ENCODE measurements at places on chromosomes 11 and 22.

DNA sequence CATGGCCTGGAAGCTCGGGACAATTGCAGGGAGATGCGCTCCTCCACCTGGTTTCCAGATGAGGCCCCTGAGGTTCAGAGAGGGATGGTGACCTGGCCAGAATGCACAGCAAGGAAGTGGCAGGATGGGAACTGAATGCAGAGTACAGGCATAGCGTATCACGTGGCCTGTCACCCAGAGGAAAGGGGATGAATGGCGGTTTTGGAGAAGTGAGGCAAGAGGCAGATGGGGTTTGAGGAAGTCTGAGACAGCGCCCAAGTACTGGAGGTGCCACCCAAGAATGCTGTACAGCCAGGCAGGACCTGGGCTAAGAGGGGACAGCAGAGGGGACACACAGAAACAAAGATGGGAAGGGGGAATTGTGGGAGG, 4.9 kb downstream of the RAB3IL1 start:
- DNase-seq: no peak

GRCh38 chr11:130592056-130592455, 143.6 kb downstream of the ADAMTS15 start:
- no peak for DNase-seq

DNA sequence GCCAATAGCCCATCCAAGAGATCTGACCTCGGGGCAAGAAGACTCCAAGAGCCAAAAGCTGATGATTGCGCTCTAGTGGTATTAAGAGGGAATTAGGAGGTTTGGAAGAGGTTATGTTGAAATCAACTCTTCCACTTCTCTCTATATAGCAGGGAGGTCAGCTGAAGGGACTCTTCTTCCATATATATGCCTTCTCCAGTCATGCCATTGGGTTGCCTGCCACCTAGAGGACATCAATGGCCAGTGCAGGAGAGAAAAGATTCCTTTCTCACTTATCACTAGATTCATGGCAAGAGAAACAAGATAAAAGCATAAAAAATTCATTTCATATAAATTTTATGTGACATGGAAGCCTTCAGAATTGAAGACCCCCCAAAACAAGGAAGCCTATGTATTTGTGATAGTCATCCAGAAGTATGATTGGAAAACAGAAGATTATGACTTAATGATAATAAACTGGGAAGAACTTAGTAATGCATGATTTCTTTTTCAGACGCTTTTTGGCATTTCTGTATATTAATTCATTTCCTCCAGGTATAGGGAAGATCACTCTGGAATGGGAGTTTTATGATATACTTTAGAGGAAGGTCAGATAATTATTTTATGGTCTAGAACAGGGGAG, 435.1 kb upstream of the DDI1 start:
- DNase-seq: no peak

DNA sequence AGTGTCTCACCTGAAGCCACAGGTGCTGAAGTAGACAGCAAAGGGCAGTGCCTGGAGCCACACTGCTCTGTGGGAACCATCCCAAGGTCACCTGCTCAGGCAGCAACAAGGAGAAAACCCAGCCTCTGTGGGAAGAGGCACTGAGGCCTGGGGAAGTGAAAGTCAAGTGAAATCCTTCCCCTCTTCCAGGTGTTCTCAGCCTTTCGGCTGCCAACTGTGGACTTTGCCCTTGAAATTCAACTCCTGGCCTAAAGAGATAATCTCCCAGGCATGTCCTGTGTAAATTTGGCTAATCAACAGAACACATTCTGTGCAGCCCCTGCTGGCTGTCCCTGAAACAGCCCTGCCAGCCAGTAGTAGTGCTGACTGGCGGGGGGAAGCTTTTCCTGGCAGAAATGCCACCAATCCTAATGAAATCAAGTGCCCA, 112.1 kb downstream of the RPL27A start:
- no peak for DNase-seq

DNA sequence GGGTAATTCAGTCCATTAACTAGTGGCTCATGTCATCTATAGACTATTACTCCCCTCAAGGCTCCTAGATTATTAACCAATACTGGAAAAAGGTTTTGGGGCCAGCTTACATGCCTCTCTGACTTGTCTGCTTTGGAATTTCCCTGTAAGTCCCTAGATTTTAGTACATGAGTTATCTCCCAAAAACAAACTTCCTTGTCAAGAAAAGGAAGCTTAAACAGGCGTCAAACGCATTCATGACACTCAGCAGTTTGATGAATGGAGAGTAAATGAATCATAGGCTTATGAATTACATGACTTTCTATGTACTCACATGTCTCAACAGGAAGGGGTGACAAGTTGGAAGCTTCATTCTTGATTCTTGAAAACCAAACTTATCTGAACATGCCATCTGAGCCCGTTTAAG, 70.8 kb downstream of the BLID start:
- no peak for DNase-seq

DNA sequence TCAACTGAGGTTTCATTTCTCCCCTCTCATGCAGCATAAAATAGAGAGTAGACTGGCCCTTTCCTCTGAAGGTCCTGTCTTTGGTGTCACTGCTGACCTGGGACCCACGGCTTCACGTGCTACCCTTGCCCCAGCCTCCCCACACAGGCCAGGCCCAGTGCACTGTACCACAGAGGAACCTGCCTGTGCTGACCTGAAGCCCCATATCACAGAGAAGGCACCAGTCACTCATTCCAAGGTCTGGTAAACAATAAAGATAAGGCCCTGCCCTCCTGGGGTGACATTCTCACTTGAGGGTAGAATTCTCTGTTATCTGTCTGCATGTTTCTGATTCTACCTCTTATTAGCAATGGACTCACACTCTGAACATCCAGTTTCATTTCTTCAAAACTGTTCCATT, 51.3 kb downstream of the RPL27A start:
- no peak for DNase-seq

GRCh38 chr11:27150098-27150497, 109.5 kb downstream of the BBOX1 start:
- DNase-seq: no peak

- no peak for DNase-seq
Measured at GRCh38 chr22:29762263-29762662, 4.5 kb downstream of the ZMAT5 start.

DNA sequence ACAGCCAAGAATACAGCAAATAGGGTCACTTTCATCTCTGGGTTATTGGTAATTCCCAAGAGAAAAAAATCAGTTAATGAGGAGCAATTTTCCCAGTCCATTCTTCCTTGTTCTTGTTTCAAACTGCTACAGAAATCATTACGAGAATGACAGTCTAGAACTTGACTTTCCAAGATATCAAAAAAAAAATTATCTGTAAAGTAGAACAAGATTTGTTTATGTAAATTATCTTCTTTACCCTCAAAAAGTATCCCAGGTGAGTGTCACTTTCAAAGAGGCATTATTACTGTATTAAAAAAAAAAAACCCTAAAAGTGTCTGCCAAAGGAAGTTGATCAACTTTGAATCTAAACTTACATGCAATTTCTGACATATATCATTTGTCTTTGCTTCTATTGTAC, at the start of gene OR5W2:
TSS of gene OR5W2 (minus strand) at position 101 of the 400 bp plus-strand sequence. CDS start at position 101, 0 bp downstream.
- DNase-seq: no peak

DNA sequence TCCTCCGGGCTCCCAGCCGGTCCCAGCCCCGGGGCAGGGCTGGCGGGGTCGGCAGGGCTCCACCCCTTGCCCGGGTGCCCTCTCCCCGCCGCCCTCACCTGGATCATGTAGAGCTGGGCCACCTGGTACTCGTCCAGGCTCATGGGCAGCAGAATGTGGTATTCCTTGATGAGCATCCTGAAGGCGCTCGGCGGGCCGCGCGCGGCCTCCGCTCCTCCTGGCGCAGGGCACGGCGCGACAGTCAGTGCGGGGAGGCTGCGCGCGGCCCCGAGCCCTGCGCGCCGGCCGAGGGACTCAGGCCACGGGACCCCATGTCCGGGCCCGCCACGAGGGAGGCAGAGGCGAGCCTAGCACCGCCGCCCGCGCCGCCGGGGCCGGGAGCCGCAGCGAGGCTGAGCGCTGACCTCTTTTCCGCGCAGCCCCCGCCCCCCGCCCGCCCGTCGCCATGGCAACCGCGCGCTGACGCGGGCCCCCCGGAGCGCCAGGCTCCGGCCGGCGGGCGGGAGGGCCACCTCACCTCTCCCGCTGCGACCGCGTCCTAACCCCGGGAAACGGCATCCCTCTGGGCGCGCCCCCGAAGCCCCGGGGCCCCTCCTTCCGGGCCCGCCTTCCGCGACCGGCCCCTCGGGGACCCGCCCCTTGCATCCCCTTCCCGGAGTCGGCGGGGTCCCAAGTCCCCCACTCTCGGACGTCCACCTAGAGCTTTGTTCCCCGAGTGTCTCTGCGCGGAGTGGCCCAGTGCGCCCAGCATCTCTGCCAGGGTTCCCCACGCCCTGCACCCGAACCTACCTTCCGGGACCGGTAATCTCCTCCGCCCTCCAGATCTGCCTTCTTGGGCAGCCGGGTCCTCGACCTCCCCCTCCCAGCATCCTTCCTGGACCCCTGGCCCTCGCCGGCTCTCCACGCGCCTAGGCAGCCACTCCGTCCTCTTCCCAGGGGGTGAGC, 886 bp downstream of the PITPNM1 start:
- no peak for DNase-seq

DNA sequence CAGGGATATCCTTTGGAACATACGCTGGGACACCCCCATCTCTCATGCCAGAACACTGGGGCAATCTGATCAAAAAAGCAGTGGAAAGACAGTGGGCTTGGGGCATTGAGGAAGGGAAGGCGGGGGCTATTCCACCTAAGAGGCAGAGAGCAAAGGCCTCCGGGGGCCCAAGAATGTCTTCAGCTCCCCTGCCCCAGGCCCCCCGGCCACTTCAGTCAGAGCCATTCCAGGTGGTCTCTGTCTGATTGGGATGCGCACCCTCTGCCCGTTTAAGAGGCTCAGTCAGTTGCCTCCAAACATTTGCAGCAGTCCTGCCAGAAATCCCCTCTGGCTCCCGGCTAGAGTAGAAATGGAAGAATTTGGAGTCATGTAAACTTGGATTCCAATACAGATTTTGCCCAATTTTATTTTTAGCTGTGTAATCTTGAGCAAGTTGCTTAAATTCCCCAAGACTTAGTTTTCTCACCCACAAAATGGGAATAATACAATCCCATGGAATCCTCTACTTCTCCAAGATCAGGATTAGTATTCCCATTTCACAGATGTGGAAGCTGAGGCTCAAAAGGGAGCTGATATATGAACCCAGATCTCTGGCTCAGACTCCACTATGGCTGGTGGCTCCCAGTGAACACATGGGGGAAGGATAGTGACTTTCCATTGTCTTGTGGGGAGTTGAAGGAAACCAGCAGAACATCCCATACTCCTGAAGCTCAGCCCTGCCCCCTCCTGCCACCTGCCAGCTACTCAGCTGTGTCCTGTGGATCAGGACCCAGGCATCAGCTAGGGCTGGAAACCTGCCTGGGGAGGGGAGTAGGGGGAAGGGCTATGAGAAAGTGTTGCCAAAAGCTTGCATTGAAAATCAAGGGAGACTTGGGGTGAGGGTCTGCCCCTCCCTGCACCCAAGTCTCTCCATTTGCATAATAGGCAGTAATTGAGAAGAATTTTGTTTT, 6.1 kb upstream of the WNT11 start:
- DNase-seq: no peak

DNA sequence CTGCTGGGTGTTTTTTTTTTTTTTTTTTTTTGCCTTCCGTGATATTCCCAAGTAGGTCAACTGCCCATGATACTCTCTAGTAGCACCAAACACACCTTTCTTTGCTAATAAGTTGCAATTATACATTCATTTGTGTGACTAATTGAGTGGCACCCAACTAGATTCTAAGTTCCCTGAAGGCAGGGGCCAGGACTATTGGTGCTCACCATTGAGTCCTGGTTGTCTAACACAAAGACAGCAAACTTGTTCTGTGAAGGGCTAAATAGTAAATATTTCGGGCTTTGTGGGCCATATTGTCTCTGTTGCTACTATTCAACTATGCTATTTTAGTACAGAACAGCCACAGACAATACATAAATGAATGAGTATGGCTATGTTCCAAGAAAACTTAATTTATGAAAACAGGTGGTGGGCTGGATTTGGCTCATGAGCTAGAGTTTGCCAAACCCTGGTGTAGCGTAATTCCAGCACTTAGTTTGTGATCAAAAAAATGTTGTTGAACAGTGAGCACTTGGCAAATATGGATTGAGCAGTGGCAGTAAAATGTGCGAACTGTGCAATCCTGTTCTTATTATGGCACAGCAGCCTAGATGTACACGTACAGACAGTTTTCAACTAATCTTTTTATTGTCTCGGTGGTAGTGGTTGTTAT, 11.3 kb downstream of the ENDOD1 start:
- DNase-seq: no peak

DNA sequence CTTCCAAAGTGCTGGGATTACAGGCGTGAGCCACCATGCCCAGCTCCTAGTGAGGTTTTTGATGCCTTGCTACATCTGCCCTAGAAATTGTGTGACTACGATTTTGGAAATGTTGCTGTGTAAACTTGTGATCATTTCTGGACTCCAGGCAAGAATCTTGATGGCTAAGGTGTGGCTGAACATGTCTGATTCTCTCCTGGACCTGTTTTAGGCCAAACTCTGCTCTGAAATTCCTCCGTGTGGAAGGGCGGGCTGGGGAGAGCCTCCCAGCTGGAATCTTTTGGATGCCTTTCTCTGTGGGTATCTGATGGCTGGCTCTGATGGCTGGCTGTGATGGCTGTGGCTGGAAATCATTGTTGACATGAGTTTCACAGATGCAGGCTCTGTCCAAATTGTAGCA, 8.2 kb downstream of the PNPLA3 start:
- no peak for DNase-seq

DNA sequence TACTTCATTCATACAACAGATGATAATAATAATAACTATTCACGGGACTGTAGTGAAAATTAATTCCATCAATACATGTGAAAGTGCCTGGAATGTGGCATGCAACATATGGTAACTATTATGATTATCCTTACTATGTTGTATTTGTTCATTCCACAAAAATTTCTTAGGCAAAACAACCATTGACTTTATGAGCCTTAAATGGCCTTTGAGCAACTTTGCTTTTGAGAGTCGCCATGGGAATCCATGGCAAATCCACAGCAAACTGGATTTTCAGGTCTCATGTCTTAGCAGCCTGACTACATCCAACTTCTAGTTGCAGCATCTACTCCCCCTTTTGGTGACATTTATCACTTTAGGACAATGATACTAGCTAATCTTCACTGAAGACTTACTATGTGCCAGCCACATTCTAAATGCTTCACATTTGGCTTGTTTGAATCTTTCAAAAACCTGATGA, 56.8 kb downstream of the SLC1A2 start:
- no peak for DNase-seq

DNA sequence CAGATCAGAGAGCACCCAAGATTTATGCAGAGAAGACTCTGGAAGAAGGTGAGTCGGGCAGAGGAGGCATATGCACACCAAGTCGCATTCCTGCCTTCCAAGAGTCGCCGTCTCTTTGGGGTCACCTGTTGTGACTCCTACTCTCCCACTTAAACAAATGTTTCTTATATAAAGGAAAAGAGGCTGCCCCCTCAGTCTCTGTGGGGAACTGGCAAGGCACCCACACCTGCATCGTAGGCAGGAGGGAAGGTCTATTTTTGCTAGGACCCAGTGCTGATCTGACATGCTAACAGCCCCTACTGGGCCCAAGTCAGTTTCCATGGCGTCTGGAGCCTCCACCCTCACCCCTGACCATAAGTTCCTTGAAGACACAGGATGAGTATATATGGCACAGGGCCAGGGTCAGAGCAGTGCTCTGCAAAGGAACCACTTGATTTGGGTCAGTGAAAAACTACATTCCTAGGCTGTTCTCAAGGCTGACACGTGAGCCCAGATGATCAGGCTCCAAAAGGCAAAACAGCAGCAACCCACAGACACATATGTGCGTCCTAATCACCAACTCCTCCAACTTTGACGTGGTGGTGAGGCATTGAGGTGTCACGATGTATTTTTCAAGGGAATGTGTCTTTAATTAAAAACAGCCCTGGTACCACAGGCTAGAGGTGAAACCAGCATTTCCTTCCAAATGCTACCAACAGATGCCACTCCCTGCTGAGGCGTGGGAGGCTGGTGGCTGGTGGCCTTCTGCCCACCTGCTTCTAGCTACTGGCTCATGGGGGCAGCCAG, 55.6 kb upstream of the CSNK2A3 start:
- no peak for DNase-seq
